B cell (primary cell): ENCODE measurements at places on chromosomes 2 and 18. TPM values are rescaled to one million over a fixed set of nuclear protein-coding genes. Genes with fewer than 3 reads are reported as not detected.

DNA sequence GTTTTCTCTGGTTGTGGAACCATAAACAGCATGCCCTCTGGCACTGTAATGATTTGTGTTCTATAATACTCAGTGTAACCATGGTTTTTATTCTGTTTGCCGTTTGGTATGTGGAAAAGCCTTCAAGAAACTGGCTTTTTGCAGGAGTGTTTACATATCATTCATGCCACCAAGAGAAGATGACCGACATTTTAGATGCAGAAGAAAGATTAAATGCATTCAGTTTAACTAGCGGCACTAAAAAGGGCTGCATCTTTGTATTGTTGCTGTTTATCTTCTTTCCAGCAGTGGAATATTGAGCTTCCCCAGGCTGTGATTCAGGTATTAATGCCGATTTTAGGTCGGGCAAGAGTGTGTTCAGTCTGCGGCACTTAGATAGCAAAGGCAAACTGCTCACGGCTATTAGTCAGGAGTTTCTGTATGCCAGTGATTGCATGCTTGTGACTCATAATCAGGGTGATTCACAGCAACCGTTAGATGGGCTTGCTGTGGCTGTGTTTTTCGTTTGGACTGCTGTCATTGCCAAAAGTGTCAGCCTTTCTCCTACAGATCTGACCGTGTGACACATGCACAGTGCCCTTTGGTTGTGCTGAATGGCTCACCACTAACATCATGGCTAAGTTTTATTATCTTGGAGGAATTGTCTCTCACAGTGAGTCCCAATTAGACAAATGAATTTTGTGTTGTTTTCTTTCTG is 479.7 kb downstream of the PARD3B start:
- no peak for DNase-seq

- no peak for DNase-seq
Observed at GRCh38 chr2:74083750-74084149, 64.0 kb downstream of the BOLA3 start.

The KLF11 gene
- 16.2 and 20.8 TPM in 2 replicates for total RNA-seq

The AGXT gene
- total RNA-seq: not detected in 2 replicates

DNA sequence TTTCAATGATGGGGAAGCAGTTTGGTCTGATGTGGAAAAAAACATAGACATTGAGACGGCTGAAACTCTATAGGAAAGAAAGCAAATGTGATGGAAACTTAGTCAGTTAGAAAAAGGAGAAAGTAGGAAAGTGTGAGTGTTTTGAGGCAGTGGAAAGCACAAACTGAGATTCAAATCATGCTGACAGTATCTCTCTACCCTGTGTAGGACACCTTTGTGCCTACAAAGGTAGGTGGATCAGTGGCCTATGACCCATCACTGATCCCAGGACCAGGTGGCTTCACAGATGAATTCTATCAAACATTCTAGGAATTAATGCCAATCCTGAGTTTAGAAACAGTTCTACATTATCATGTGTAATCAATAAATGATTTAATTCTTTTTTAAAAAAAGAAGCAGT is 57.1 kb downstream of the CD226 start:
- no peak for DNase-seq
